Activated T-helper 2 cell treated with anti-CD3 and anti-CD28 coated beads, Interferon-gamma antibody, Interleukin-2, Interleukin-4, amounts not matched to agents 10 μg/mL and 5 μg/mL and 100 μg/mL, durations not matched to agents 14 hours and 24 hours and 36 hours (primary cell): ENCODE measurements at places on chromosomes 7 and 10. TPM values are rescaled to one million over a fixed set of nuclear protein-coding genes. Genes with fewer than 3 reads are reported as not detected.

The CACNA2D1 gene
- total RNA-seq = not detected in 2 replicates

The STAM gene
- total RNA-seq = 33.8 and 35.2 TPM in 2 replicates

The TMEM229A gene
- total RNA-seq = not detected in 2 replicates

The SSC4D gene
- 0.71 and 0.78 TPM in 2 replicates for total RNA-seq

The LMBR1 gene
- total RNA-seq = 60.5 and 61.7 TPM in 2 replicates

The CCDC172 gene
- not detected in 2 replicates for total RNA-seq

The EIF5AL1 gene
- 0.23 and 0.32 TPM in 2 replicates for total RNA-seq

The HOXA6 gene
- not detected in 2 replicates for total RNA-seq

The TMEM270 gene
- total RNA-seq = not detected in 2 replicates
